Motor neuron (in vitro differentiated cells): ENCODE measurements at places on chromosomes 5 and 9. TPM values are rescaled to one million over a fixed set of nuclear protein-coding genes. Genes with fewer than 3 reads are reported as not detected.

DNA sequence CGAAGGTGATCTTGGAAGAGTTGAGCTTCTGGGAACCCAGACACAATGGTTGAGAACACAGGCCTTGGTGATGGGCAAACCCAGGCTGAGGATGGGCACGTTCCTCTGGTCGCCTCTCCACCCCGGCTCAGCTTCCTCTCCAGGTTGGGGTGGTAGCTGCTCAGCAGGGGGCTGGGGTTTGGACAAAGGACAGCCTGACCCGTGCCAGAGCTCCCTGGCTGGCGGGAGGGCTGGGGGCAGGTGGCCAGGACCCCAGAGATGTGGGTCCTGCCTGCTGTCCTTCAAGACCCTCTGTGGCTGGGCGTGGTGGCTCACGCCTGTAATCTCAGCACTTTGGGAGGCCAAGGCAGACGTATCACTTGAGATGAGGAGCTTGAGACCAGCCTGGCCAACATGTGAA lies 25.2 kb downstream of the NCS1 start:
- ATAC-seq, result no peak

- no peak for ATAC-seq
Measured at GRCh38 chr9:36713515-36714490, 141.1 kb downstream of the MELK start.

DNA sequence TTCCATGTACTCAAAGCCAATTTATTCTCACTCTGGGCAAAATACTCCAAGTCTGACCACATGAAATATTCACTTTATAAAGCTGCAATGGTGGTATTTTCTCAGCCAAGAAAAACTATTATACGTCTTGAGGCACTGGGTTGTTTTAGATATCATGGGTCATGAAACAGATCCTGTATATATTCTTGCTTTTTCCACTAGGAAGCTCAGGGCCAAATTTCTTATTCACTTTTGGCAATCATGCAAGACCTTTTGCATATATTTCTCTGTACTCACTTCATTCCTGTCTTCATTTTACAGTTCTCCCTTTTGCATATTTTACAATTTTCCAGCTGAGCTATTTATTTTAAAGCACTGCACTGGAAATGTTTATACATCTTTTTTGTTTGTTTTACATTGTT lies 49.8 kb downstream of the GABBR2 start:
- ATAC-seq, result no peak

DNA sequence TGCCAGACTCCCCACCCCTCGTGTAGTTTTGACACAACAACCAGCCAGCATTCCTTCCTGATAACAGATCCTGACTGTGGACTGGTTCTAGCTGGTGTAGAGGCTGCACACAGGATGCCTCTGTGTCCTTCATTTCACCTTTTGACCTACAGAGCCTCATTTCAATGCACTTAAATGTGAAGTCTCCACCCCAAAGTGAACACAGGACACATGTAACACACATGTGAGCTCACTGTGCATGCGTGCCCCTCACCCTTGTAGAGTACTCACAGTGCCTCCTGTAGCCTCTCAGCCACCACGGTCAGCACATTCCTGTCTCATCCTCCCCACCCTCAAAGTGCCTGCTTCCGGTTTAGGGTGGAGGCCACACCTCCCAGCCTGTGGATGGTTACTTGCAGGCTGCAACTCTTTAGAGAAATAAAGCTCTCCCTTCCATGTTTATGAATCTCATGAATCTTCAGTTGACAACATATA lies 11.6 kb upstream of the NKD2 start:
- ATAC-seq, result peak; percentile 22

The NOL6 gene
- 46.2 and 47.1 TPM in 2 replicates for total RNA-seq

The BARHL1 gene
- total RNA-seq, result 0.57 and 0.78 TPM in 2 replicates

The FOXD4L4 gene
- total RNA-seq, result 1.6 TPM in 2 replicates

The MARCOL gene
- 0.62 TPM in 1 of 2 replicates, not detected in the other for total RNA-seq
